Effector CD8-positive, alpha-beta T cell (primary cell): ENCODE measurements at places on chromosomes 6 and 20.

GRCh38 chr6:42724825-42725224 lies 2.4 kb upstream of the PRPH2 start:
- no peak for DNase-seq

DNA sequence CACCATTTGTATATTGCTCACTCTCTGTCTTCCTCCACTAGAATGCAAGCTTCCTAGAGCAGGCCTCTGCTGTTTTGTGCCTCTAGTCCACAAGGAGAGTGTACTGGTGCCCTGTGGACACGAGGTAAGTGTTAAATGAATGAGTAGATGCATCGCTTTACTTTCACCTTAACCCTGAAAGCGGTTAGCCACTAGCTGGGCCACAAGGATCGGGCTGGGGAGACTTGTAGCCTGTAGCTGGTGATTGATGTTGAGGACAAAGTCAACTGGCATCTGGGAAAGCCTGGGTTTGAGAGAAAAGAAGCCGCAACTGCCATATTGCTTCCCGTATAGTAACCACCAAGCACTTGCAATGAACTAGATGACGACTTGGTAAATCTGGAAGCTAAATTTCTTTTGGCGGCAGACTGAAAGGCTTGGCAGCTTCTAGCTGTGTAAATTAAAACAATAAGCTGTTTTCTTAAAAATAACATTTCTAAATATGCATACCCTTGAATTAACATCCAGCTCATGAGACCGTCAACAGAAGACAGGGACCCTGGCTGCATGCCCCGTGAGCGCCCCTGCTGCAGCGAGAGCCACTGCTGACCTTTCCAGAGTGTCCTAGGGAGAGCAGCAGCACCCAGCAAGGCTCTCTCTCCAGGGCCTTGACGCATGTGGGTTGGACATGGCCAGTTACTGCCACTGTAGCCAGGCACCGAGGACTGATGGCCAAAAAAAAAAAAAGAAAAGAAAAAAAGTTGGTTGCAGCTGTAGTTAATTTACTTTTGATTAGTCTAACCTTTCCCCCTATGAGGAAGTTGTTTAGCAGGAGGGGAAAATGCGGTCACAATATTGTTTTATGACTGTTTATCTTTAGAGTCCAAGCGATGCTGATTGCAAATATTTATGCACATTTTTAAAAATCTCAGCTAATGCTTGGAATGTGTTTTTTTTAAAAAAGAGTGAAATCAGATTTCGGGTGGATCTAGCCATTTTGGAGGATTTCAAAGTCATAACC lies 315.1 kb downstream of the TFAP2C start:
- no peak for DNase-seq

- DNase-seq, result no peak
Measured at GRCh38 chr6:130900913-130901312, 73.7 kb downstream of the SMLR1 start.

DNA sequence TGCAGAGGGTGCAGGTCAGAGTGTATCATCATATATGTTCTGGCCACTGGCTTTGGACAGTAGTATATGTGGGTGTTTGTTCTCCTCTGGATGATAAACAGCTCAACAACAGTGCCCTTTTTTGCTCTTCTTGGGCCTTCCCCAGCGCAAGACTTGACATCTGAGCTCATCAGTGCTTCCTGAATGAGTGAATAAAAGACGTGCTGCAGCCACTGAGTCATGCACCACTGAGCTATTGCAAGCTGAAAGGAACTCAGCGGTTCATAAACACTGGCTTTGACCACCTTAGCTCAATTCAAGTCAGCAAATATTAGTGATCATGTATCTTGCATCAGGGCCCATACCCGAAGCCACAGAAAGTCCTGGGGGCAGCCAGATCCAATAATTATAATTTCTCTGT lies 105.3 kb upstream of the KCNG1 start:
- DNase-seq, result no peak

GRCh38 chr20:949717-950116 lies 33.6 kb upstream of the ANGPT4 start:
- DNase-seq, result no peak

GRCh38 chr6:155936551-155936950 lies 480.9 kb upstream of the NOX3 start:
- DNase-seq, result no peak

- no peak for DNase-seq
Measured at GRCh38 chr20:437787-438486, 24.4 kb downstream of the TBC1D20 start.

GRCh38 chr6:81996414-81996813 lies 243.9 kb upstream of the TENT5A start:
- no peak for DNase-seq

- no peak for DNase-seq
Measured at GRCh38 chr20:9627219-9627618, 112.8 kb downstream of the LAMP5 start.

DNA sequence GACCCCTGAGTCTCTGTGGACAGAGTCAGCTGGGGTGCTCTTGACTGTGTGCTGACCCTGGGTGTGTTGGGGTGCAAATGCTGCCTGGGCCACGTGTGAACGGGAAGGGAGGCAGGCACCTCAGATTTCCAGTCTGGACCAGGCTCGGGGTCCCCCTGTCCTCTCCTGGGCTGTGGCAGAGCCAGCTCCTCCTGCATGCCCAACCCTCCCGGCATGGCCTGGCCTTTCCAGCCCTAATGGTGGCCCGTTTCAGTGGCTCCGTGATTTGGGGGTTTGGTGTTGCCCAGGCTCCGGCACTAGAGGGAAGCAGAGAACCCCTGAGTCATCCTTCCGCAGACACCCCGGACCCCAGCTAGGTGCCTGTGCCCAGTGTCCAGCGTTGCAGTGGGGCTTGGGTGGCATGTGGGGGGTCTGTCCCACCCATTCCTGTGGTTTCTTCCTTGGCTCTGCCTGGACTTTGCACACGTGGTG lies 9.1 kb downstream of the RBM38 start:
- no peak for DNase-seq

DNA sequence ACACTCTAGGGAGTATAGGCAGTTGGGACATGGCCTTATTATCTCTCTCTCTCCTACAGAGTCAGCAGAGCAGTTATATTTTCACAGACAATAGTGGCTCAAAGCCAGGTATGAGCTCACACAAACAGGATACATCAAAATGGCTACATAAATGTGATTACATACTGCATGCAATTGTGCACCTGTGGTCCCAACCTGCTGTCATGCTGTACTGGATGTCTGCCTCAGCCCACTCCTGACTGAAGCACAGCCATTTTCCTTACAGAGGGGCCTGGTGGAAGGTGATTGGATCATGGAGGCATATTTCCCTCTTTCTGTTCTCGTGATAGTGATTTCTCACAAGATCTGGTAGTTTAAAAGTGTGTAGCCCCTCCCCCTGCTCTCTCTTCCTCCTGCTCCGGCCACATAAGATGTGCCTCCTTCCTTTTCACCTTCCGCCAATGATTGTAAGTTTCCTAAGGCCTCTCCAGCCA lies 37.0 kb upstream of the SAMHD1 start:
- no peak for DNase-seq

GRCh38 chr6:17536586-17536985 lies 63.5 kb upstream of the FAM8A1 start:
- DNase-seq, result no peak

GRCh38 chr6:3805448-3806123 lies 43.6 kb upstream of the FAM50B start:
- DNase-seq, result no peak

DNA sequence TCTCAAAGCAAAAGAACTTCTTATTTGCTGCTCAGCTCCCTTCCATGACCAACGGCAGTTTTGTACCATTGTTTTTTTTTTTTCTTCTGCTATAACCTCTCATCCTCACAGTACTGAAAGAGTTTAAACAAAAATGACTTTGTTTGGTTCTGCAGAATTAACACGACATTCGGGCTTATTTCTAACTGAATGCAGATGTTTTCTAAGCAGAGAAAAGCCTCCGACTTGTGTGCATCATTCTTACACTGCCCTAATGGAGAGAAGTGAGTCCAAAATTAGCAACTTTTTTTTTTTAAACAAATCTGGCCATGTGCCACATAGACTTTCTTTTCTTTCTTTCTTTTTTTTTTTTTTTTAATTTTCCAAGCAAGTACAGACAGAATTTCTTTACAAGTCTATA lies 382.7 kb downstream of the HDGFL1 start:
- no peak for DNase-seq

GRCh38 chr20:25461281-25461650 lies 53.8 kb downstream of the GINS1 start:
- no peak for DNase-seq

DNA sequence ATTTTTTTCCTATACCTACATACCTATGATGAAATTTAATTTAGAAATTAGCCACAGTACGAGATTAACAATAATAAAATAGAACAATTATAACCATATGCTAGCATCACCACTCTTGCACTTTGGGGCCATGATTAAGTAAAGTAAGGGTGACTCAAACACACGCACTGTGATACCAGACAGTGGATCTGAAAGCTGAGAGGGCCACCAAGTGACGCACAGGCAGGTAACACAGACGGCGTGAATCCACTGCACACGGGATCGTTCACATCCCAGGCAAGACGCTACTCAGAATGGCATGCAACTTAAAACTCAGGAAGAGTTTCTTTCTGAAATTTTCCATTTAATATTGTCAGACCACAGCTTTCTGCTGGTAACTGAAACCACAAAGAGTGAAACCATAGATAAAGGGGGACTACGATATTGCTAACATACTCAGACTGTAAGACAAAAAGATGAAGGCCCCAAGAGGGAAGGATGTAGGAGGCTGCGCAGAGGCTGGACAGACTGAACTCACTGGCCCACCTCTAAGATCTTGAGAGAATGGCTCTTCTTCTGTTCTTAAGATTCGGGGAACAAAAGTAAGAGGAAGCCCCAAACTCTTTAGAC lies 17.9 kb downstream of the RRBP1 start:
- no peak for DNase-seq

- no peak for DNase-seq
Measured at GRCh38 chr20:19784511-19785172, 26.6 kb downstream of the RIN2 start.

- DNase-seq, result no peak
Measured at GRCh38 chr6:69719602-69720193, 77.1 kb downstream of the LMBRD1 start.

GRCh38 chr6:46444772-46445454 lies 46.3 kb downstream of the RCAN2 start:
- no peak for DNase-seq

GRCh38 chr6:169913096-169913638 lies 161.7 kb downstream of the ERMARD start:
- no peak for DNase-seq

GRCh38 chr6:34922177-34922663 lies 33.2 kb downstream of the ANKS1A start:
- DNase-seq, result no peak

GRCh38 chr20:1866834-1867233 lies 28.4 kb upstream of the SIRPA start:
- DNase-seq, result no peak

GRCh38 chr20:44962483-44962882 lies 2.3 kb upstream of the TOMM34 start:
- no peak for DNase-seq

GRCh38 chr6:125312478-125312877 lies 10.7 kb upstream of the HDDC2 start:
- no peak for DNase-seq

GRCh38 chr20:3781153-3781910 lies at the start of gene SPEF1:
SPEF1 (minus strand) TSS chr20:3781448; CDS start chr20:3781287, 161 bp downstream.
- no peak for DNase-seq

GRCh38 chr20:4120921-4121321 lies 105.6 kb upstream of the RNF24 start:
- no peak for DNase-seq

DNA sequence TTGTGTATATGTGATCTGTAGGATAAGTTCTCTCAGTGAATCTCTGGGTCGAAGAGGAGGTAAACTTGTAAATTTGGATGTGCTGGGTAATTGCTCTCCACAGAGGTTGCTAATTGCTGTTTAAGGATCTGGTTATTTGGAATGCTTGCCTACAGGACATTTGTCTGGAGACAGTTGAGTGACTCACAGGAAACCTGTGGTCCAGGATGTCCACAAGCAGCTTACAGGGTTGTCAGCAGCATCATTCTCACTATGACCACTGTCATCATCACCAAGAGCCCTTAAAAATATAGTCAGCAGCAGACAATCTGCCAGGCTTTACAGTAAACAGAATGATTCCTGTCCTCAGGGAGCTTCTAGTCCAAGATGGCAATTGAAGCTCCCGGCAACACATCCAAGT lies 31.2 kb upstream of the KCNK5 start:
- no peak for DNase-seq

DNA sequence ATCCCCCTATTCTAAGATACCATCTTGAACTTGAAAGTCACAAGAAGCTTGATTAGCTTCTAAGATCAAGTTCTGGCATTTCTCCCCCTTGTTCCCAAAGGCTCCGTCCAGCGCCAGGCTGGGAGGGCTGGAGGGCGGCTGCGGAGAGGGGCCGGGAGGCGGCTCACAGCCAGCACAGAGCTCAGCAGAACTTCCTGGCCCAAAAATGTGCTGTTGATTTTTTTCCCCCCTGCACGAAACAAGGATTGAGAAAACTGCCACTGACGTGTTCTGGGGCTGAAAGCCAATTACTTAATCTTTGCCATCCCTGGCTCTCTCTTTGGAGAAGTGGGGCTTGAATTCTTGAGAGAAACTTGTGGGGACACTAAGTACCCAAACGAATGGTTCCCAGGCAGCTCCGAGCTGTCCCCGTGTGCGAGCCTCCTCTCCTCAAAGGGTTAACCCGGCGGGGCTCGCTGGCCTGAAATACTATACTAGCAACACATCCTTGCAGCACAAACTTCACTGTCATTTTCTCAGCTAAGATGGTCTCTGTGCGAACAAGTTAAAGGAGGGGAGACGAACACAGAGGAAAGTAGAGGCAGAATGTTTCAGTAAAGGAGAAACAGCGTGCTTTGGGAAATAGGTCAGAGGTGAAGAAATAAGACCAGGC lies 452 bp downstream of the TRAF3IP2 start:
- DNase-seq, result no peak

DNA sequence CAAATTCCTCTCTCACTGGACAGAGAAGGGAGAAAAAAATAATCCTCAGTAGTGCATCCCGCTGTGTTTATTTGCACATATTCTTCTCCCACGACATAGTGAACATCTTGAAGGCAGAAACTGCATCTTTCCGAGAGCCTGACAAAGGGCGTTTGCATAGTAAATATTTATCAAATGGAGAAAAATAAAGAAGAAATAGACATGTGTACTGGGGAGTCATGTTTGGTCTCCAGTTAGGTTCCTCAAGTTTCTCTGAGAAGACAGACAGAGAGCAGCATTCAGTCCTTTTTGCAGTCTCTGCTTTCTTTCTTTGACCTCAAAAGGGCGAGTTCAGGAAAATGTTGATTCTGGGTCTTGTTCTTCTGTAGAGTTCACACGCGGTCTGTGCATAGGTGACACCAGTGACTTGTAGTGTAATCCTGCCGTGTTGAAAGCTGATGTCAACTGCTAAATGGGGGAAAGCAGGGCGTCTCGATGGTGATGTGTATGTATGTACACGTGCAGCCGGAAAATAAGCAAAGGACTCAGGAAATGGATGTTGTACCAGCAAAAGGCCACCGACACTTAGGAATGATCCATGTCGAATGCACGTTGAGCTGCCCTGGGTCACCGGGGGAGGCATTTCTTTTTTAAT lies 285.6 kb downstream of the ZNF217 start:
- DNase-seq, result no peak

DNA sequence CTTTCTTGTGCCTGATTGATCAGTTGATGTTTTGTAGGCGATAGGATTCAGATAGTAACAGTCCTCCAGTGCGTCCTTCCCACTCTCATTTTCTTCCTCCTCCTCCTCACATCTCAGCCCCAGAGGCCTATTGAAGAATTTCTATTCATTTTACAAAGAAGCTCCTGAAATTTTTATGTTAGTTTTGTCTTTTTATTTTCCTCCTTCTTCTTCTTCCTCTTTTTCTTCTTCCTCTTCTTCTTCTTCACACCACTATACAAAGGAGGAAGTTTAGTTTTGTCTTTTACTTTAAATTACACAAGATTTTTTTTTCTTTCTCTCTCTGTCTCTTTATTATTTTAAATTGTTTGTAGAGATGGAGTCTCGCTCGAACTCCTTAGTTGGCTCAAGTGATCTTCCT lies 19.1 kb downstream of the BTN2A1 start:
- DNase-seq, result no peak
